ENCODE measurements at places on chromosomes 5 and 9. TPM values are rescaled to one million over a fixed set of nuclear protein-coding genes. Genes with fewer than 3 reads are reported as not detected.

TLR4 gene
- polyA plus RNA-seq, result 2.0 TPM

SARDH gene
- 4.7 TPM for polyA plus RNA-seq

FLT4 gene
- polyA plus RNA-seq, result 3.2 TPM

RGS3 gene
- 74.7 TPM for polyA plus RNA-seq

OR1N1 gene
- polyA plus RNA-seq, result not detected

SLC6A3 gene
- 3.6 TPM for polyA plus RNA-seq

SPAG8 gene
- polyA plus RNA-seq, result 3.3 TPM

TUSC1 gene
- polyA plus RNA-seq, result 3.9 TPM

PRKACG gene
- not detected for polyA plus RNA-seq

SPATA31C2 gene
- not detected for polyA plus RNA-seq

GABRA1 gene
- 9.2 TPM for polyA plus RNA-seq

DNA sequence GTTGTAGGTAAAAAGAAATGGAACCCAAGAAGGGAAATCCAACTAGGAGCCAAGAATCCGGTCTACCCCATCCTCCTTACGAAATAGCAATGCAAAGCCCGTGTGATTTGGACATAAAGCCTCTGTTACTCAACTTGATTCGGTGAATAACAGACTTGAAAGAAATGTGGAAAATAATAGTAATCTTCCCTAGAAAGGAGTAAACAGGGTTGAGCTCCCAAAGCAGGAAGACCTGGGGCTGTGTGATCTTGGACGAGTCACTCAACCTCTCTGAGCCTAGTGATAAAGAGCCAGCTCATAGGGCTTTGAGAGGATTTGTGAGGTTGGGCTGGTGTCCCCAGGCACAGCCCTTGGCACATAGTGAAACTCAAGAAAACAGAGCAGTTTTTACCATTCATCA lies 42.7 kb upstream of the IL17B start:
- no peak for DNase-seq

GRCh38 chr9:30609713-30610112 lies 1774.7 kb upstream of the ACO1 start:
- DNase-seq, result no peak

- DNase-seq, result no peak
Observed at GRCh38 chr5:172868924-172869591, 35.0 kb downstream of the ERGIC1 start.

DNA sequence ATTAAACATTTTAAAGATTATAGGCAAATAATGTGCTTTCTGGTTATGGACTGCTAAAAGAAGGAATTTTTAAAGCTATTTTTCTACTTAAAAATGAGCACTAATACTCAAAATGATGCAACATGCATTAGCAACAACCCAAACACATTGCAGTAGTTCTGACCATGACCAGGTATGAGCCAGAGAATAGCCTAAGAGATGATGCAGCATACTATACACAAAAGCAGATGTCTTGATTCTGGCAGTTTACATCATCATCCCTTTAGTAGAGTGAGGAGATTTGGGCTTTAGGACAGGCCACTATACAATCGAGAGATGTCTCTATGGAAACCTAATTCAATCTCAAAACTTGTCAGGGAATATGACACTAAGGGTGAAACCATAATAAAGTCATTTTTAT lies 307.1 kb downstream of the PRR16 start:
- peak; percentile 21 for DNase-seq

DNA sequence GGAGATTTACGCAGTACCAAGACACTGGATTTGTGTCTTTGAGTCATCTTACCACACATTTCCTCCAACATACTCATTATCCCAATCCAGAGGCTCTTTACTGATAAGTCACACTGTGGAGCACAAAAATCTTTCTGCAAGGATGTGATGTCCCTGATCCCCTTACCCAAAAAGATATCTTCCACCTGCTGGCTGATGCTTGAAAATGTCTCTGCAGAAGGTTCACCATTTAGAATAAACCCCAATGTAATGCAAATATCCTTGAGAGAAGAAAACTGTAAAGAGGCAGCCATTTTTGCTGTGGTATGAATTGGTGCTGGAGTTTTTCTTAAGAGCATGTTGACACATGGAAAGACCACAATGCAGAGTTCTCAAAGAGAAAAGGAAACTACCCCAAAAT lies 65.7 kb upstream of the RORB start:
- DNase-seq, result no peak

DNA sequence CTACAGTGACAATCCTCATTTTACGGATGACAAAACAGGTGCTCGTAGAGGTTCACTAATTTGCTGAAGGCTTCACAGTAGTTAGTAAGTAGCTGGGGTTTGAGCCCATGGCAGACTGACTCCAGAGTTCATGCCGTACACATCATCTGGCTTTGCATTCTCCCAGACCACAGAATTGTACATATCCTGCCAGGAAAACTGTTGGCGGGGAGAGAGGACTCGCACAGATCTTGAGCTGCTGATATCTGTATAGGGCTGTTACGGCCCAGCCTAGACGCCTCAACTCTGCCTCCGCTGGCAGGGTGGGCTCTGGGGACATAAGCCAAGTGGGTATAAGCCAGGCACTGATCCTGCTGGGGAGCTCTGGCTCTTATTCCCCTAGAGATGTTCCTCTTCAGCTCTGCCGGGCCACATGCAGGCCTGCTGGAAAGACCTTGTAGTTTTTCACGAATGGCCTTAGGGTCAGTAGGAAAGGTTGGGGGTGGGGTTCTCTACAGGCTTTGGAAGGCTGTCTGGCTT lies 16.3 kb downstream of the LARP1 start:
- peak; percentile 71 for DNase-seq

GRCh38 chr5:30539004-30539634 lies 654.4 kb upstream of the CDH6 start:
- no peak for DNase-seq

GRCh38 chr5:137672881-137673280 lies 63.0 kb downstream of the KLHL3 start:
- no peak for DNase-seq

DNA sequence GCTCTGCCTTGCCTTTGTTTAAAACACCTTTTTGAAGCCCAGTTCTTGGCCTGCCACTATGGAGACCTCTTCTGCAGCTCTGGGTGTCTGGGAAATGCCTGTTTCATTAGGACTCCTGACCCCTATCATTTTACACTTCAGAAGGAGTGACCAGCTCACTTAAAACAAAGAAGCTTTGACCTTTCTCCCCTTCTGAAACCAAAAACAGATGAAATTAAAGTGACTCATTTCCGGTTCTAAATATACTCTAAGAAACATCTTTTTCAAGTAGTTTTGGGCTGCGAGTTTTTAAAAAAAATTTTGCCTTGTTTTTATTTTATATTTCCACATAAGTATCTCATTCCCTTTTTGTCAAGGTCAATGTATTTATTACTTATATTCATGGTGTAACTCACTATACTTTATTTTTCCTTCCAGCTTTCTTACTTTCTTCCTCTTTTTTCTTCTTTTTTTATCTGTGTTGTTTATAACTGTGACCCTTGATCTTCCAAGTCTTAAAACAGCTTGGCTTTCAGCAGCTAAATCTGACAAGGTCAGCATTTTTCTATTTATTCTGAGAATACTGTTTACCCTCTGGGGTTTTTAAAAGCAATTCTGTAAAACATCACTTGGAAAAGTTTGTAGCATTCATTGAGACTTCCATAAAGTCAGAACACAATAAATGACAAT lies 672.9 kb downstream of the NR2F1-AS1 start:
- DNase-seq, result no peak

- DNase-seq, result no peak
Observed at GRCh38 chr9:68843239-68843638, 138.2 kb downstream of the PIP5K1B start.

DNA sequence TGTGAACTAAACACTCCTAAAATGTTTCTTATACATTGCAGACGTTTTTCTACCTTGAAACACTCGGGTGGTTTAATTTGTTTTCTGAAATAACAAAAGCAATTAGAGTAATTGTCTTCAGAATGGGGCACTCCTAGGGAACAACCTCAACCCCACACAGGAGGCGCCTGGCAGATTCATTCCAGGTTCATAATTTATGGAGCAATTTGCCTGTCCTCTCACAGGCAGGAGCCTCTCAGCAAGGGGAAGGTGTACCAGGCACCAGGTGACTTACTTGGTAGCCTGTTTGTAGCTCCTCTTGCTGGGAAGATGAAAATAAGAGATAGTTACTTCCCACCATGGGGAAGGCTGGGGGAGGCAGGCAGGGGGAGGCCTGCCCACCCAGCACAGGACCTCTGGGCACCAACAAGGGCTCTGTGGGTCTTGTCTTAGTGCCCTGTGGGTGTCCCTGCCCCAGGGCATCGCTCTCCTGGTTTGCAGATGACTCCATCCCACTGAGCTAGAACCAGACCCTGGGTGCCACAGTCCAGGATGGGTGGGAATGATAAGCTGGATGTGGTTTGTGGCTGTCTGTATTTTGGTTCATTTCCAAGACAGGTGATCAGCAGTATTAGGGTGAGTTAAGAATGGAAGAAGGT lies 144.4 kb downstream of the FSTL4 start:
- DNase-seq, result no peak

DNA sequence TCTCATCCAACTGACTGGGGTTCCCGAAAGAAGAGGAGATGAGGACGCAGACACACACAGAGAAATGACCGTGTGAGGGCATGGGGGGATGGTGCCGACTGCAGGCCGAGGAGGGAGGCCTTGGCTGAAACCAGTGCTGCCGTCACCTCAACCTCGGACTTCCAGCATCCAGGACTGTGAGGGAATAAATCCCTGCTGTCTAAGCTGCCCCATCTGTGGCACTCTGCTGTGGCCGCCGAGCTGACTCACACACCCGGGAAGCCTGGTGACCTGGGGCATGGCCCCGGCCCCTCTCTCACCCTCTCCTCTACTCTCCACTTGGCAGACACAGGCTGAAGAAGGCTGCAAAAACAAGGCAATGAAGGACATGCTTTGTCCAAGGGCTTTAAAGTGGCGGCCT lies 4.4 kb upstream of the COL5A1 start:
- DNase-seq, result no peak

- DNase-seq, result no peak
Observed at GRCh38 chr9:86660146-86660943, 287.0 kb downstream of the GAS1 start.

- no peak for DNase-seq
Observed at GRCh38 chr9:76004526-76004925, 114.1 kb downstream of the PCSK5 start.

DNA sequence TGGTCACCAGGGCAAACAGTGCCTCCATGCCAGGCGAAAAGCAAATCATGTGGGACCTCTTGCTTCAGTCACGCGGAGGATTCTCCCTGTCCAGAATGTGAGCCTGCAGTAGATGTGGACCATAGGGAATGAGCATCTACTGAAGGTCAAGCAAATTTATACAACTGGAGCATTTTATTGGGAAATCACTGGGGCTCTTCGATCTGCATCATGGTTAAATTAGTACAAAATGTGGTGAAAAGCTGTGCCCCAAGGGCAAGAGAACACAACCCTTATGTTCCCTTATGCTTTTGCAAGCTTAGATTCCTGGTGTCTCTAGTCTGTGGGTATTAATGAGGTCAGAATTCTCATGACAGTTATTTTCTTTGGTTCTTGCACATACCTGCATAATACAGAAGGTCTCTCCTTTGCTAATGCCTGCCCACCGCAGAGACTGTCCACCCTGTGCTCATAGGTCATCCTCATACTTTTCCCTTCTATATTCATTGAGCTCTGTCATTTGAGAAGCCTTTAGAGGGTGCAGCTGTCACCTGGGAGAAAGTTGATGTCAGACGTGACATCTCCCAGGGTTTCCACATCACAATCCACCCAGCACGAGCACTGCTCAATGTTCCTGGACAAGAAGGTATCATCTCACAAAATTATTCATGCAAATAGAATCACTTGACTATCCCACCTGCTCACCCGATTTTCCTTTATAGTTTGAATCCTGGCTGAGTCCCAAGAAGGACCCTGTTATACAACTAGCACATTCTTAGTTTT lies 111.7 kb downstream of the NXNL2 start:
- DNase-seq, result no peak

- DNase-seq, result no peak
Observed at GRCh38 chr5:131256507-131256823, 7.4 kb upstream of the CDC42SE2 start.

DNA sequence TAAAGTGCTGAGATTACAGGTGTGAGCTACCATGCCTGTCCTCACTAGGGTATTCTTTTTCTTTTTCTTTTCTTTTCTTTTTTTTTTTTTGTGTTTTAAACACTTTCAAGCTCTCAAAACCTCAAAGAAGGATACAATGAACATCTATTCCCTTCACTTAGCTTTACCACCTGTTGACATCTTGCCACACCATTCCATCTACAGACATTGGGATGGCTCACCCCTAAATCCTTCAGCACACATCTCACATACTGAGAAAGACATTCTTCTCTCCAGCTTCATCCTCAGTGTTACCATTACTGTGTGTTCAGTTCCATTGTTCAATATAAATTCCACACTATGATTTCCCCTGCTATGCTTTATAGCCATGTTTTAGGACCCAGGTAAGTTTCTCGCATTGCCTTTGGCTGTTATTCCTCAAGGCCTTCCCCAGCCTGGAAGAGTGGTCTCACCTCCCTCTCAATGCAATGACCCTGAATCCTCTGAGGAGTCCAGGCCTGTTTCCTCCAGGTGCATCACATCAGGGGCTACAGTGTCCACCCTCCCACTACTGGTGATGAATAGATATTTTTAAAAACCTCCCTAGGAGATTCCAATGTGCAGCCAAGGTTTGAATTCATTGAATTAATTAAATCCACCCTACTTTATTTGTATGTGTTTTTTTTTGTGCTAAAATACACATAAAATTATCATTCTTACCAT lies 16.7 kb downstream of the IQGAP2 start:
- no peak for DNase-seq

DNA sequence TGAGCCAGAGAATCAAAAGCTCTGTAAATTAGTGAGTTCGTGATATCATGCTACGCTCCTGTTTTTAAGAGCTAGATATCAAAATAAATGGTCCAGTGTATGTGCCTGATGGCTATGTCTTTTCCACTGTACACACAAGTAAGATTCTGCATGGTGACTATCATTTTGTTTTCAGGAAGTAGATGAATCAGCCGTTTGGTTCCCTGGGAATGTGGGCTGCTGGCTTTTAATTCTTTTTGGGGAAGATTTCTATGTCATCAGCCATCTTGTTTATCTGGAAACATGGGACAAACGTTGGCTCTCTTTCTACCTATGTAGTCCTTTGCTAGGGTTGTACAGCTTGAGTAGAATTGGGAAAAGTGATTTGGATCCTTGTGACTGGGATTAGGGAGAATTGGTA lies 126.7 kb downstream of the GRIA1 start:
- DNase-seq, result no peak

Measured in brain (organoid and tissue), 16 donors.